ENCODE measurements at places on chromosomes 1 and 21.

- no peak for DNase-seq
Observed at GRCh38 chr1:7528386-7529198, 242.5 kb upstream of the VAMP3 start.

GRCh38 chr21:39796466-39796865, 51.5 kb downstream of the IGSF5 start:
- DNase-seq: no peak

DNA sequence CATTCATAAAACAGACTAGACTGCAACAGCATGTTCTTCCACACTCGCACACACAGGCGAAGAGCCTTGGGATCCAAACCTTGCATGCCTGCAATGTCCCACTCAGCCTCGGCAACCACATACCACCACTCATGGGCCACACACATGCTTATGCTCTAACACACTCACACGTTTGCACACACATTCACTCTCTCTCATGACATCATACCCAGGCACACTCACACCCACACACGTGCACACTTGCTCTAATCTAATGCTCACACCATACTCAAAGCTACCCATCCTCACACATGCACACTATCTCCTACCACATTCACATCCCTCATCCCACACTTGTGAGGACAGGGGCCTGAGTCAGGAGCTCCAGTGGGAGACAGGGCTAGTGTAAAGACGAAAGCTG, 50.3 kb downstream of the GRIK3 start:
- DNase-seq: no peak

GRCh38 chr1:51792864-51793263, 85.7 kb downstream of the NRDC start:
- no peak for DNase-seq

GRCh38 chr1:162854245-162854882, 6.6 kb downstream of the CCDC190 start:
- DNase-seq: peak; percentile 64

DNA sequence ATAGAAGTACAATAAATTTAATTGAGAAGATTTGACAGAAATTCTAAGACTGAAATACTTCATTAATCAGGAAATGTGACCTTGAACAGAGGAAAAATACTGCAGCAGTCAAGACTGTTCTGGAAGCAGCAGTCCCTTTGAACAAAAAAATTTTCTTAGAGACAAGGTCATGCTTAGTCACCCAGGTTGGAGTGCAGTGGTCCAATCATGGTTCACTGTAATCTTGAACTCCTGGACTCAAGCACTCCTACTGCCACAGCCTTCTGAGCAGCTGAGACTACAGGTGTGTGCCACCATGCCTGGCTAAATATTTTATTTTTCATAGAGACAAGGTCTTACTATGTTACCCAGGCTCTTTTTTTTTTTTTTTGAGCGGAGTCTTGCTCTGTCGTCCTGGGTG, 1.9 kb upstream of the CCDC30 start:
- no peak for DNase-seq

DNA sequence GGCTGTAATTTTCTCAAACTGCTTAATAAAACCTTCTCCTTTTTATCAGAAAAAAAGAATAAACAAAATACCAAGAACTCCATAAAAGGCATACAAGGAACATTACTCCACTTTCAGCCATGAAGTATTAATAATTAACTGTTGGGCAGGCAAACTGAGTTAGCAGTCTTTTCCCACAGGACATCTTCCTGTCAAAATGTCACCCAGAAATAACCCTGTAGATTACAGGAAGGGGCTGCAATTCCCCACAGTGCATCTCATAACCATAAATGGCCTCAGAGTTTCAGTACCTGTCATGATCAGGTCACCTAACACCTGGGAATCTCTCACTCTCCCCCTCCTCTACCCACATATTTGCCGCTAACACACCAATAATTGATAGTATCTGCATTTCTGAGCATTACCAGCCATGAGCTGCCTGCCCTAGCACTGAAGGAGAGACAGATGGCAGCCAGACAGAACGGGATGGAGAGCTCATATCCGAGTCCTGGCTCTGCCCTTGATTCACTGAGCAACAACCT, 475.0 kb downstream of the SMYD3 start:
- DNase-seq: no peak

- DNase-seq: no peak
Observed at GRCh38 chr1:244709076-244709475, 56.1 kb downstream of the DESI2 start.

GRCh38 chr1:33599516-33600115, 127.2 kb downstream of the ZSCAN20 start:
- no peak for DNase-seq

GRCh38 chr1:156230473-156230837, 11.5 kb upstream of the BGLAP start:
- no peak for DNase-seq

DNA sequence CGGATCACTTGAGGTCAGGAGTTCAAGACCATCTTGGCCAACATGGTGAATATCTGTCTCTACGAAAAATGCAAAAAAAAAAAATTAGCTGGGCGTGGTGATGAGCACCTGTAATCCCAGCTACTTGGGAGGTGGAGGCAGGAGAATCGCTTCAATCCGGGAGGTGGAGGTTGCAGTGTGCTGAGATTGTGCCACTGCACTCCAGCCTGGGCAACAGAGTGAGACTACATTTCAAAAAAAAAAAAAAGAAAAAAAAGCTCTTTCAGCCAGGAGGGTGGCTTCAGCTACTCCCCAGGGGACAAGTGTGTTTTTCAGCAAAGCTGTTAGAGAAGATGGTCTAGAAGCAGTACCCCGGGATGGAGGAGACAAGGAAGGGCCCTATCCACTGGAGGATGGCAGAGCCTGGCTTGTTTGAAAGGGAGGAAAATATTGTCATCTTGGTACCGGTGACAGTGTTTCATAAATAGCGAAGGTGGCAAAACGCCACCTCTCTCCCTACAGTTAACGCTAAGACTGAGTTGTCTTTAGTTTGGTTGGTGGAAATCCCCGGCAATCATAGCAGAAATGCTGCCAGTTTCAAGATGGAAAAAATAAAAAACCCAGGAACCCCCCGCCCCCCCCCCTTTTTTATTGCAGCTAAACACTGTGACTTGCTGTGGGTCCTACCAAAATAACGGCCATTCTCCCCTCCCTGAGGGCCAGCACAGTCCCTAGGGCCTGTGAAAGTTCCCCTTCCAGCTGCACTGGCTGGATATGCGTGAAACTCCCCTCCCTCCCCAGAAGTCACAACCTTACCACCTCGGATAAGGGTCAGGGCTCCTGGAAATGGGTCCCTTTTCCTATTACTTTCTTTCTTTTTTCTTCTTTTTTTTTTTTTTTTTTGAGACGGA, 3.5 kb downstream of the PIK3CD start:
- no peak for DNase-seq

GRCh38 chr1:112636056-112636455, 16.4 kb downstream of the CAPZA1 start:
- DNase-seq: no peak

GRCh38 chr1:68103011-68103545, 52.7 kb upstream of the DIRAS3 start:
- DNase-seq: no peak

DNA sequence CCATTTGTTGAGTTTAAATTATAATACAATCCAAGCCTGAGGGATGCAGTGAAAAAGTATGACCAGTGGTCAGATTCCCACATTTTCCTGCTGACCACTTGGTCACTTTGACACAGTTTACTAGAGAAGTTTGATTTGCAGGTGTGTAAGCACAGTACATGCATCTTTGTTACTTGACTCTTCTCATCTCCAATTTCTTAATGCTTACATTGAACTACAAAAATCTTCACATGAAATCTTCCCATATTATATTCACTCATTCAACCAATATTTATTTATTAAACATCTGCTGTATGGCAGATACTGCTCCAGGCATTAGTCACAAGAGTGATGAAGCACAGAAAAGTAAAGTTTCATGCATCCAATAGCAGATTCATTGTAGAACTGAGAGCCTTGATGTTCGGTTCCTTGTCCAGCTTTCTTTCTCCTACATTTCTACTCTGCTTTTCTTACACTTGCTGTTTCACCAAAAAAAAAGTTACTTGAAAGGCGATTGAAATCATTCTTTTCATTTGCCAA, 211.7 kb downstream of the NFIA start:
- no peak for DNase-seq

- no peak for DNase-seq
Observed at GRCh38 chr21:25912402-25912746, 177.6 kb downstream of the GABPA start.

GRCh38 chr1:14929547-14930246, 223.8 kb upstream of the TMEM51 start:
- DNase-seq: peak; percentile 68

DNA sequence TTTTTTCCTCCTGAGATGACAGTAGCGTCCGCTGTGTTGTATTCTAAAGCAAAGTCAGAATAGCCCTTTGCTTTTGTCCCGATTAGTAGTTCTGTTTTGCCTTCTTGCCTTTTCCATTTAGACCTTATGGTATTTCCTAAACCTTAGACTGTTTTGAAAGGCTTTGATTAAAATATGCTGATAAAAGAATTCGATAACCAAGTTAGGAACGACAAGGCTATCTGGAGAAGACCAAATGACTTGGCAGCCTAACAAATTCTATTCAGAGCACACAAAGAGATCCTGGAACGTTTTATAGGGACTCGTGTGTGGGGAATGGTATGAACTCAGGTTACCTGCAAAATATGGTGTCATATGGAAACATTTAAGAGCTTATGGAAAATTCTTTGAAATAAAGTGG, 42.9 kb downstream of the NFIA start:
- DNase-seq: no peak

- DNase-seq: no peak
Observed at GRCh38 chr1:169087876-169088275, 18.6 kb upstream of the ATP1B1 start.

DNA sequence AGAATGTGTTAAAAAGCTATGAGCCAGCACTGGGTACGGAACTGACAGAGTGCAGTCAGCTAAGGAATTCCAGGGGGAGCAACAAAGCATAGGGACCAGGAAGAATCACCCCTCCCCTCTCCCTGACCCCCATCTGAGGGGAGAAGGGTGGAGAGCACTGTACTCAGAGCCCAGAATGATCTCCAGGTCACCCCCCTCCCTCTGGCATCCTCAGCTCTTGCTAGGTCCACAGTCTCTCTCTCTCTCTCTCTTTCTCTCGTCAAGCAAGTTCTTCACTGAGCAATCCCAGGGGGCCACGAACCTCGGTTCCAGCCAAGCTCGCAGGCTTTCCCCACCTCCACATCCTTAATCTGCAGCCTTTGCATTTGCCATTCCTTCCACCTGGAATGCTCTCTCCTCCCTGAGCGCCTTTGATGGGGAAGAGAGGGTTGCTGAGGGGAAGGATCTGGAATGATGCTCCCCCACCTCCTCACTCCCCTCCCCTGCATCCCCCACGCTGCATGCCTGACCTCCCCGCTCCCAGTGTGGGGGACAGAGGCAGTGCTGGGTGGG, 6.7 kb upstream of the WASF2 start:
- no peak for DNase-seq

- DNase-seq: peak; percentile 5
Observed at GRCh38 chr1:83060221-83060620, 938.7 kb downstream of the TTLL7 start.

DNA sequence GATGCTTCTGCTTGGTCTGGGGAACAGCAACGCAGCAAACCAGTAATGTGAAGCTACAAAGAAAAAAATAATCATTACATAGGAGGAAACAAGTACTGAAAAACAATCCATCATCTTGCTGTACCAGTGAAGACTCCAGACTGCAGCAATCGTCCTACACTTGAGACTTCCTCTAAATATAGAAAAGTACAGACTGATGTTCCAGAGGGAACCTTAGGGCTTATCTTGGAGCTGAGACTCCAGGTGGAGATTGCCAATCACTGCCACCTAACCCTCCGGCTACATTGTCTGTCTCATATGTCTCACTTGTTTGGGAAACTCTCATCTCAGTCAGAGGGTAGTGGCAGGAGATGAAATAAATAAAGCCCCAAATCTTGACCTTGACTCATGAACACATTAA, 9.4 kb upstream of the UHMK1 start:
- no peak for DNase-seq

GRCh38 chr1:241356187-241356518, 852 bp downstream of the RGS7 start:
- no peak for DNase-seq

DNA sequence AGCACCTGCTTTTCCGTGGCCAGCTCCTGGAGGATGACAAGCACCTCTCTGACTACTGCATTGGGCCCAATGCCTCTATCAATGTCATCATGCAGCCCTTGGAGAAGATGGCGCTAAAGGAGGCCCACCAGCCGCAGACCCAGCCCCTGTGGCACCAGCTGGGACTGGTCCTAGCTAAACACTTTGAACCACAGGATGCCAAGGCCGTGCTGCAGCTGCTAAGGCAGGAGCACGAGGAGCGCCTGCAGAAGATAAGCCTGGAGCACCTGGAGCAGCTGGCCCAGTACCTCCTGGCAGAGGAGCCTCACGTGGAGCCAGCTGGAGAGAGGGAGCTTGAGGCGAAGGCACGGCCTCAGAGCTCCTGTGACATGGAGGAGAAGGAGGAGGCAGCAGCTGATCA, 413 bp downstream of the UBL4B start:
- no peak for DNase-seq

DNA sequence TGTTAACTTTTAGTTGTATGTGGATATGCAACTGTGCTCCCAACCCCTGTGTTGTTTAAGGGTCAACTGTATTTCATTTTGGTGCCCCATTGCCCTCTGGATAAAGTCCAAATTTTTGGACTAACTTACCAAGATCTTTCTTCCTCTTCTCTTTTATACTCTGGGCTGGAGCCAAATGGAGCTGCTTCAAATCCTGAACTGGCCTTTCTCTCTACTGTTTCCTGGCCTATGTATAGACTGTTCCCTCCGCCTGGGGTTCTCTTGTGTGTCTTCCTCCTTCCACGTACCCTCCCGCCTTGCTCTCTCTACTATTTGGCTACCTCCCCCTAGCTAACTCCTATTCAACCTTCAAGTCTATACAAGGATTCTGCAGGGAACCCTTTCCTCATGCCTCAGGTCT, 8.4 kb upstream of the CDC14A start:
- no peak for DNase-seq

GRCh38 chr1:231853588-231854207, 227.1 kb downstream of the DISC1 start:
- DNase-seq: no peak

DNA sequence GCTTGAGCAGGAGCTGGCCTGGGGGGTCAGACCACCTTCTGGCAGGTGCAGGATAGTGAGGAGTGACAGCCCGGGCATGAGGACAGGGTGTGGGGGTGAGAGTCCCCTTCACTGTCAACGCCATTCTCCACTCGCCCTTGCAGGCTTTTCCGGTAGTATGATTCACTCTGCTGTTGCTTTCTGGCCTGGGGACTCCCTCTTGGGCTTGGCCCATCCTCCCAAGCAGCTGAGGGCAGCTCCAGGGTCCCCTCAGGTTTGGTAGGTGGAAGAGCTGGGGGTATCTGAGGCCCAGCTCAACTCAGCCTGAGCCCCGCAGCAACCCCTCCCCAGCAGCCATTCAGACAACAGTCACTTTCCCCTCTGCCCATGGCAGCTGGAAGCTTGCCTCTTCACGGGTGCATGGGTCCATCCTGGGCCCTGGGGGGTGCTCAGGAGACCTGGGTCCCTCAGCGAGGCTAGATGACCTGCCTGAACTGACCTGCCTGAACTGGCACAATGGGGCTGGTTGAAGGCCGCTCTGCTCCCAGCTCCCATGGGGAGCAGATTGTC, 1.3 kb downstream of the CLDN19 start:
- DNase-seq: no peak

All from MG63 (cell line).